AG20443 (cell line): ENCODE measurements at places on chromosomes 6 and 20.
A peak's percentile ranks its signal among the peaks of the same experiment; 100 is the strongest.

- DNase-seq = peak; percentile 33
Observed at GRCh38 chr6:37994223-37994622, 174.7 kb downstream of the ZFAND3 start.

GRCh38 chr6:85576476-85576875, 17.2 kb downstream of the SNX14 start:
- DNase-seq = no peak

DNA sequence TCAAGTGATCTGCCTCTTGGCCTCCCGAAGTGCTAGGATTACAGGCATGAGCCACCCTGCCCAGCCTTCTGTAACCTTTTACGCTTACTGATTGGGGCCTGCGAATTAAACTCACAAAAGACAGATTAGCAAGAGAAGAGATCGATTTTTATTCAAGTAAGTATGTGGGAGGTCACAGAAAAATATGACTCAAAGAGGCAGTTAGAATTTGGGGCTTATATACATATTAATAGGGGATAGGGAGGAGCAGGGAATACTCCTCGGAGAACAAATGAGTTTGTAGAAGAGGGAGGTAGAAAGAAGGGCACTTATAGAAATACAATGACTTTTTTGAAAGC, 78.9 kb downstream of the CD24 start:
- no peak for DNase-seq

GRCh38 chr6:139597771-139598755, 223.6 kb upstream of the CITED2 start:
- peak; percentile 85 for DNase-seq

- no peak for DNase-seq
Observed at GRCh38 chr6:111503194-111503593, 20.2 kb upstream of the REV3L start.

DNA sequence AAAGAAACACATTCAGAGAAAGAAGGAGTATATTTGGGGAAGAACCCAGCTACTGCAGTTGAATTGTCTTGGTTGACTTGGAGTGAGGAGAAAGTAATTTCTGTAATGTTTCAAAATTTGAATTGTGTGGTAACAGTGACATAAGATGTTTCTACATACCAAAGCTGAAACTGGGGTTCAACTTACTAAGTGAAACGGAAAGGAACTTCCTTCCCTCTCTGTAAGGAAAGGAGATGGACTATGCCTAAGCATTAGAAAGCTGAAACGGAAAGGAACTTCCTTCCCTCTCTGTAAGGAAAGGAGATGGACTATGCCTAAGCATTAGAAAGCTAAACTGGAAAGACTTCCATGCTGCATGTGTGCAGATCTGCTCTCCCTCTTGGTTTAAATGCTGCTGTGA, 46.0 kb downstream of the HUS1B start:
- no peak for DNase-seq

DNA sequence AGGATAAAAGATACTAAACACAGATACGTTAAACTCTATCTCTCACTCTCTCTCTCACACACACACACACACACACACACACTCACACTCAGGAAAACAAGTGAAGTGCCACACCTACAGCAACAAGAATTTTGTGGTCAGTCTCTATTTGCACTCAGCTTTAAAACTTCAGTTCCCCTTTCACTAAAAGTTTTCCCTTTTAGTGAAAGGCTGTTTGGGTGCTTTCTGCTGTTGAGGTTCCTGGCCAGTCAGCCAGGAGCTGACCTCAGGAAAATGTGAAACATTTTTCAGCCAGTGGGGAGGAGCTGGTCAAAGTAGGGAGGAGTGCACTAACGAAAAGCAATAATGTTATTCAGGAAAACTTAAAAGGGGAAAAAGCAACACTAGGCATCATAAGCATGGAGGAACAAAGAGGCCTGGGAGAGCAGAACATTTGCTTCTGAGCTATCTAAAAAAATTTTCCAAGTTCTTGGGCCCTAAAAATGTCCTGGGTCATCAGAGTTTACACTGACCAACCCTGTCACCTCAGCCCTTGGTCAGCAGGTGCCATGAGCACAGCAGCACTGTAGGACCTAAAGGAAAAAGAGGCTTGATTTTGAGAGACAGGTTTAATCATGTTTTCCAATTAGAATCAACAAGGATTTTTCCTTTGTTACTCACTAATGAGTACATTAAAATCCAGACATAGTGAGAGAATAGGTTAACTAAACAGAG, 30.7 kb upstream of the NT5E start:
- DNase-seq = peak; percentile 53

GRCh38 chr6:7050872-7051779, 56.6 kb upstream of the RREB1 start:
- DNase-seq = peak; percentile 72

DNA sequence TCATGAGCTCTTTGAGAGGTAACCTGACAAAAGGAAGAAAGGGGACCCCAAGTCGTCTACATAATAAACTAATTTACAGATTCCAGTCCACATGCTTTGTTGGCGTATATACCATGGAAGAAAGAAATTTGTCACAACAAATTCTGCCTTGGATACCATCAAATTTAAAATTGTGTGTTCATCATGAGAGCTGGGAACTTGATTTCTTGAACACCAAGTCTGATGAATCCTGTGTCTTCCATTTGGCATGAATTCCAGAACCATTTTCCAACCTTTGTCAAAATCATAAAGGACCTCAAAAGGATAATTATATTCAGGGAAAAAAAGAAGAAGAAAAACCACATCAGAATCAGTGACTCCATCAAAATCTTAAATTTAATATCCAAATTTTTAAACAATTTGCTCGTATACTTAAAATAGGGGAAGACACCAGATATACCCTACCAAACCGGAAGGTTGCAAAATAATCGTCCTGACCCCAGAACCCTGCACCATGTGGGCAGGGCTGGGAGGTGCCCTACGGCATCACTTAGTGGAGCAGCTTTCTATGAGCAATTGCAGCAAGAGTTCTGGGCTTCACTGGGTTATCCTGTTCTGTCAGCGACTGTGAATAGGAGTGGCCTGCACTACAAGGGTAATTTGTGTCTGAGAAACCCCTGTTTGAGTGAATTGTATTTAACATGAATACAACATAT, 74.1 kb upstream of the INSM1 start:
- no peak for DNase-seq

GRCh38 chr20:46324960-46325703, 16.8 kb upstream of the CDH22 start:
- DNase-seq = peak; percentile 42

DNA sequence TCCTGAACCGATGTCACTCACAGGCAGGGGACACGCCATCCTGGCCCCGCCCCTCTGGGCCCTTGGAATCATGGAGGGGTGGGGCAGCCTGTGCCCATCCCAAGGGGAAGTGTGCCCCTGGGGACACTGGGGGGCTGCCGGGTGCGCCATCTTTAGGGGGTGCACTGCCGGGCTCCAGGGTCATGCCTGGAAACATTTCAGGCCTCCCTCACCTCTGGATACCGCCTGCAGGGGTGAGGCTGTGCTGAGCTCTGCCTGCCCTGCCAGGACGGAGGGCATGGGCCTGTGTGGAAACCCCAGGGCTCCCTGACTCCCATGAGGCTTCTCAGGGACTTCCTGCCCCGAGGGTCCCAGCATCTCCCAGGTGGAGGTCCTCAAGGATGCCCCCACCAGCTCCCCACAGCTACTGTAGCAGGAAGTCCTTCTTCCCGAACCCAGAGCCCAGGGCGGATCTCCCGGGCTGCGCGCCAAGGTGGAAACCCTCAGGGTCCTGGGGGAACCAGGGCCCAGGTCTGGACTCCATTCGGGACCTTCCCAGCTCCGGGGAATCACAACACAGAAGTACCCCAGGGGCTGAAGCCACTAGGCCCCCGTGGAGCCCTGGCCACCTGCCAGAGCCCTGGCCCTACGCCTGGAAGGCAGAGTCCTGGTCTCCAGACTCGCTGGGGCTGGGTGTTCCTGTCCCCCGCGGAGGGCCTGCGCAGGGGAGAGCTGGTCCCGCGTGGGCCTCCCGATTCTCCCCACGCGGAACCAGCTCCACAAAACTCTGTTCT, 15.6 kb downstream of the CHRNA4 start:
- no peak for DNase-seq

- no peak for DNase-seq
Observed at GRCh38 chr20:52814371-52814770, 157.8 kb upstream of the TSHZ2 start.

DNA sequence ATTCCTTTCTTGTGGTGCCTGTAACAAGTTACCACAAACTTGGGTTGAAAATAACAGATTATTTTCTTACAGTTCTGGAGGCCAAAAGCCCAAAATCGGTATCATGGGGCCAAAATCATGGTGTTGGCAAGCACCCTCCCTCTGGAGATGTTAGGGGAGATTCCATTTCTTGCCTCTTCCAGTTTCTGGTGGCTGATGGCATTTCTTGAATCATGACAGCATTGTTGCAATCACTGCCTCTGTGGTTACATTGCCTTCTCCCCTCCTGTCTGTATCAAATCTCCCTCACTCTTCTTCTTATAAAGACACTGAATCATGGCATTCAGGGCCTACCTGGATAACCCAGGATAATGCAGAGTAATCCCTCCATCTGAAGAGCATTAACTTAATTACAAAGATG, 17.9 kb upstream of the TENT5A start:
- no peak for DNase-seq

DNA sequence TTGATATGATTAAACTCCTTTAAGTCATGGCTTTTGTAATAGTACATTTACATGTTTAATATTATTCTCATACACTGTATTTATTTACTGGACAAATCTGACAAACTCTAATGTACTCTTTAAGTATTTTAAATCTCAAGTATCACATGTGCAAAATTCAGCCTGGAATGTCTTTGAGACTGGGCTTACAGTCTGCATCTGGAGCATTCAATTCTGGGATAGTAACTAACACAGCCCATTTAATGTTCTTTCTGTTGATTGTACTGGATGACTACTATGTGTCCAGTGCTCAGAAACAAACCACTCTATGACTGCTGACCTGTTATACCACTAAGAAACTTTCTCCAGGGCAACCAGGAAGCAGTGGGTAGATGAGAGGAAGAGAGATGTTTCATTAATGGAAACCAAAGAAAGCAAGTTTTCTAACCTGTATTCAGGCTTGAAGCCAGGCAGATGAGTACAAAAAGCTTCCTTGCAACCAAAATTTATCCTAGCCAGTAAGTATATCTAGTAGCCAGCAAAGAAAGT, 26.8 kb downstream of the FBXL4 start:
- no peak for DNase-seq

DNA sequence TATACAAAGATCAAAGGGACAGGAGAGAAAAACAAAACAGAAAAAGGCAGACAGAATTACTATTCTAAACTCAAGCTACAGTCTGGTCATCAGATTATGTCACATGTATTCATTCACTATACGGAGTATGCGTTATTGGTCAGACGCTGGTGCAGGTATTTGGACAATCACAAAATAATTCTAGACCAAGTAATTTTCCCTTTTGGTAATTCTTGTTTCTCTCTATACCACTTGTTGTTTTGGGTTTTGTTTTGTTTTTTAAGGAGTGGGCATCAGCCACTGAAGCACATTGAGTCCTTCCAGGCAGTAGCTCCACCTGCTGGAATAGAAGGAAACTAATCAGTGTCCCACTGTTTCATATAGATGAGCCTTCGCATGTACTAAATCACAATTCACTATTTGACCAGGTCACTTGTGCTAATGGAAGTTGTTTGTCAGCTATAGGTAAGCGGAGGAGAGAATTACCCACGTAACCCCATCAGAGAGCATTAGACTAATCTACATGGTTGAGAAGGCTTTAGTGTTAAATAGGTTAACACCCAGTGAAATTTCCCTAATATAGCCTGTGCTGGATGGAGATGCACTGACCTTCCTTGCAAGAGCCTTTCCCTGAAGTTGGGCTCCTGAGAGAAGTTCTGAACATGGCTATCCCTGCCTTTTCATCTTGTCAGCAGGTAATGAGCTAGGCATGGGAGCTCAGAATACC, 77.9 kb downstream of the TNFAIP3 start:
- DNase-seq = peak; percentile 64

DNA sequence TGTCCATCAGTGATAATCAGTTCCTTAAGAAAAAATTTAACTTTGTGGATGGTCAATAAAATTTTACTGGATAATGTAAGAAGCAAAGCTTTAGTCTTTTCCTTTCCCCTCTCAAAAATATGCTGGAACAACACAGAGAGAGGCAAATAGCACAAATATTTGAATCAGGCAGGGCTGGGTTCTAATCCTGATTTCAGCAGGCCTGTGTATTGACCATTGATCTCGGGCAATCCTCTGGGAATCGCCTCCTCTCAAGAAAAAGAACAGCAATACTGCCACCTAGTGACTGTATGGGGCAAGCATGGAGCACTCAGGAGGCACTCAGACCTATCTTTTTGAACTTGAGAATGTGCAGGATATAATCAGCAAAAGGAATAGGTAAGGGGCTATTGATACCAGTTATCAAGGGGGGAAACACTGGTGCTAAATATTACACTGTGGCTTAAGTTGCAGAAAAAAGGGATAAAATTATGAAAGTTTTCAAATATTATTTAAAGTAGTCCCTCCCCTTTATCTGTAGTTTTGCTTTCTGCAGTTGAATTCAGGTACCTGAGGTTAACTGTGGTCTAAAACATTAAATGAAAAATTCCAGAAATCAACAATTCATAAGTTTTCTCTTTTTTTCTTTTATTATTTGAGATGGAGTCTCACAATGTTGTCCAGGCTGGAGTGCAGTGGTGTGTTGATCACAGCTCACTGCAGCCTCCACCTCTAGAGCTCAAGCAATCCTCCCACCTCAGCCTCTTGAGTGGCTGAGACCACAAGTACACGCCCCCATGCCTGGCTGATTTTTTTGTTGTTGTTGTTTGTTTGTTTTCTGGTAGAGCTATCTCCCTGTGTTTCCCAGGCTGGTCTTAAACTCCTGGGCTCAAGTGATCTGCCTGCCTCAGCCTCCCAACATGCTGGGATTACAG, 91.8 kb upstream of the NHSL1 start:
- DNase-seq = peak; percentile 80

DNA sequence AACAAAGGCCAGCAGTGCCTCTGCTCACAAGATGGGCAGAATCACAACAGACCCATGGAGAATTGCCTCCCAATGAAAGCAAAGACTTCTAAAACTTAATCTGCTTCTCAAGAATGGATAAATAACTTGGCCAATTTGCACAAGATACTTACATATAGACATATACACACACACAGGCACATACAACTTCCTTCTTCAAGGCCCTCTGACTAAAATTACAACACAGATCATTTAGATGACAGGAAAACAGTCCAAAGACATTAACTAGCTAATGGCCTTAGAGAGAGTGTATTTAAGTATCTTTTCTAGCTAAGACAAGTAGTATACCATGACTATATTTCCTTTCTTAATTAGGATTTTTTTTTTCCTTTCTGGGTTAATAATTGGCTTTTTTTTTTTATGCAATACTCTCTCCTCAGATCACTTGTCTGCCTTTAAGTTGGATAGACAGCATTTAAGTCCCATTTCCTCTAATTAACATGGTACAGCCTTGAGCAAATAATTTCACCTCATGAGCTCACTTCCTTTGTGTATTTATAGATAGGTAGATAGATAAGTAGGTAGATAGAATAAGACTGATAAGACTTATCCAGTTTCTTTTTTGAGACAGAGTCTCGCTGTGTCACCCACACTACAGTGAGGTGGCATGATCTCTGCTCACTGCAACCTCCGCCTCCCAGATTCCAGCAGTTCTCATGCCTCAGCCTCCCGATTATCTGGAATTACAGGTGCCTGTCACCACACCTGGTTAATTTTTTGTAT, 70.0 kb downstream of the NRSN1 start:
- no peak for DNase-seq

- no peak for DNase-seq
Observed at GRCh38 chr20:23126281-23127061, 40.3 kb upstream of the CD93 start.
